ENCODE measurements at places on chromosomes 4 and X. TPM values are rescaled to one million over a fixed set of nuclear protein-coding genes. Genes with fewer than 3 reads are reported as not detected.
A peak's percentile ranks its signal among the peaks of the same experiment; 100 is the strongest.

GRCh38 chr4:183548306-183548705 lies 43.4 kb downstream of the ING2 start:
- no peak for DNase-seq
- no peak overlapping the region for H3K27ac ChIP-seq
- no peaks in the 10 kb centered on the region for H3K27me3 ChIP-seq
- H3K36me3 ChIP-seq: no peaks in the 10 kb centered on the region
- no peak overlapping the region for H3K4me3 ChIP-seq

The ABCG2 gene
- total RNA-seq: 1.4 TPM

GRCh38 chrX:16113978-16114565 lies 9.3 kb upstream of the GRPR start:
- H3K27me3 ChIP-seq: no peaks in the 10 kb centered on the region
- DNase-seq: no peak
- H3K4me3 ChIP-seq: no peak overlapping the region
- H3K36me3 ChIP-seq: no peaks in the 10 kb centered on the region

GRCh38 chrX:13248867-13249486 lies 70.9 kb downstream of the ATXN3L start:
- H3K4me3 ChIP-seq: no peak overlapping the region
- DNase-seq: no peak
- H3K27ac ChIP-seq: no peak overlapping the region

The XKRX gene
- total RNA-seq: 0.66 TPM

DNA sequence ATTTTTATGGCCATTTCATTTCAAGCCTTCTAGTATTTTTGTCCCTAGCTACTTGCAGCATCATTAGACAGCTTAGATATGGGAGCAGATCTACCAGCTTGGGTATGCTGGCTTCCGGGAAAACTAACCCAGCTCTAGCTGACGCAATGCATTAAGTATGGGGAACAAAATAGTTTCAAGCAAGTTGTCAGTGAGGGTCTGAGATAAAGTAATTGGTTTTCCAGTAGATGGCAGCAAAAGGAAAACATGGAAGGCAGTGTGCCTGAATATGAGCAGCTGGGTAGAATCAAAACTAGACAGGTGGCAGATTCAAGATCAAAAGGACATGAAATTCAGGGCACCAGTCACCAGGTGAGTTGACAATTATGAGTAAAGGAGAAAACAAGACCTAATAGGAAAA lies 340.9 kb upstream of the CTSO start:
- no peaks in the 10 kb centered on the region for H3K4me1 ChIP-seq
- no peak overlapping the region for H3K4me3 ChIP-seq
- H3K36me3 ChIP-seq: no peaks in the 10 kb centered on the region
- no peak for DNase-seq
- no peaks in the 10 kb centered on the region for H3K27me3 ChIP-seq
- H3K27ac ChIP-seq: no peak overlapping the region

DNA sequence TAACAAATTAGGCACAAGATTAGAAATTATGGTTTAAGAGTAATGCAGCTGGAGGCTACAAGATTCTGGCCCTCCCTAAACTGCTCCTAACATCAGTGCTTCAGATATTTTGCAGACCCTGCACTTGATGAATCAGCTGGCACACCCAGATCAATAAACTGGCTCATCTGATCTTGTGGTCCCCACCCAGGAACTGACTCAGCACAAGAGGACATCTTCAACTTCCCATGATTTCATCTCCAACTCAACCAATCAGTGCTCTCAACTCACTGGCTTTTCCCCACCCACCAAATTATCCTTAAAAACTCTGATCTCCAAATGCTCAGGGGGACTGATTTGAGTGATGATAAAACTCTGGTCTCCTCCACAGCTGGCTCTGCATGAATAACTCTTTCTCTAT lies 21.7 kb upstream of the TMEM33 start:
- no peak overlapping the region for H3K4me3 ChIP-seq
- no peak overlapping the region for H3K27ac ChIP-seq
- no peak for DNase-seq
- no peaks in the 10 kb centered on the region for H3K36me3 ChIP-seq
- H3K4me1 ChIP-seq: no peaks in the 10 kb centered on the region

The TLR10 gene
- 8.9 TPM for total RNA-seq

DNA sequence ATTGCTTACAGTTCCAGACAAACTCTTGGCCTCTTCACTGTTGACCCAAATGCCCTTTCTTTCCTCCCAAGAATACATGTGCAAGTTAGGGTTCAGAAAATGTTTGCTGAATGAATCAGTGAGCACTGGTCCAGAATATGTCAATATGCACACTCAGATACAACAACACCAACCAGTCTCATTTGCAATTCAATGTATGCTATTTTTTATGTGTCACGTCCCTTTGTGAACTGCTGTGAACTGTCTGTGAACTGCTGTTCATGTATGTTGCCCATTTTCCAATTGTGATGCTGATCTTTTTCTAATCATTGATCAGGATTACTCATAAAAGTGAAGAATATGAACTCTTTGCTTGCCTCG lies 17.8 kb downstream of the GAB3 start:
- H3K4me3 ChIP-seq: no peak overlapping the region
- peaks cover 74% of the 10 kb centered on the region for H3K4me1 ChIP-seq
- H3K27me3 ChIP-seq: no peaks in the 10 kb centered on the region
- DNase-seq: no peak
- peak overlapping the region; percentile 95 for H3K27ac ChIP-seq

DNA sequence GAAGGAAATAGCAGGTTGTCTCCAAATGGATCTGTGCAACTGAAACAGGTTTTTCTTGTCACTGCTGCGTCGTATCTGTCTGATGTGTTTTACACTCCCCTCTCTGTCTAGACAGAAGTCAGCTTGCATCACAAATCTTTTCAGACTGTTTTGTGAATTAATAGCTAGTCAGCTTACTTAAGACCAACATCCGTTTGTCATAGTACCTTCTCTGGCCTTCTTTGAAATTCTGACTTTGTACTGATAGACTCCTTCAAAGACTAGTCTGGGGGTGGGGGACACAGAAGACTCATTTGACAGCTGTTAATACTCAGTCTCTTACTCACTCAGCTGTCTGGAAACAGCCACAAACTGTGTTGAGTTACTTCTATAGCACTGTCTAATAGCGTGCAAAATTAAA lies 197.8 kb downstream of the PALLD start:
- H3K4me1 ChIP-seq: no peaks in the 10 kb centered on the region
- peaks cover 13% of the 10 kb centered on the region for H3K36me3 ChIP-seq
- H3K27me3 ChIP-seq: no peaks in the 10 kb centered on the region
- no peak for DNase-seq
- no peak overlapping the region for H3K27ac ChIP-seq
- no peak overlapping the region for H3K4me3 ChIP-seq

GRCh38 chr4:151600432-151600831 lies 160.4 kb downstream of the GATB start:
- no peaks in the 10 kb centered on the region for H3K27me3 ChIP-seq
- no peak overlapping the region for H3K4me3 ChIP-seq
- DNase-seq: no peak
- H3K36me3 ChIP-seq: no peaks in the 10 kb centered on the region

DNA sequence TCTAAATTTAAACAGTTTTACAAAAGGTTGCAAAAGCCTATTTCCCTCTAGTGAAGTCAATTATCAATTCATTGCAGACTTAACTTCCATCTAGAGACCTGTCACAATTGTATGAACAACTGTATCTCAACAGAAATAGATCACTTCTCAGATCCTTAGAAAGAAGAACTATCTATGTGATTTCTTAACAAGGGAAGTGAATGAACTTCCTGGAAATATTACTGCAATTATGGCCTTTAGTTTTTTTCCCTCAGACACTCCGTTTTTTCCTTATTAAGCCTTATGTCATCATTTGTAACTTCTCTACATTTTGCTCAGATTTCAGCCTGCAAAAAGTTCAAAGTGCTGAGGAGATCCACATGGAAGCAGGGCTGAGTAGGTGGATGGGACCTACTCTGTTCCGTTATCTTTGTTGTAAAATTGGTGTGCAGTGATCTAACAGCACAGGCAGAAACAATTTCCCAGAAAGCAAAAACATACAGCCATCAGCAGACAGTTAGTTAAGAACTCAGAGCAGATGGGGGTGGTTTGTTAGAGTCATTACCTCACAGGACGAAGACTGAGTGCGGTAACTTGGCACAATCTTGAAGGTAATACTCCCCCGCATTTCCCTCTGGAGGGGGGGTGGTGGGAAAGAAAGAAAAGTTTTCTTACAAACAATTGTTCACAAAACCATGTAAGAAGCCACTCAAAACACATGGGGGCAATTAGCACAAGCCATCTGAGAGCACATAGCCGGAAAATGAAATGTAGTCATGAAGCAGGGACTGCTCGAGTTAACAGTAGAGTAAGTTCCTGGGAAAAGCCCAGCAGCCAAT lies 112.3 kb downstream of the NYX start:
- H3K4me3 ChIP-seq: no peak overlapping the region
- H3K36me3 ChIP-seq: no peaks in the 10 kb centered on the region
- H3K27ac ChIP-seq: no peak overlapping the region
- H3K27me3 ChIP-seq: no peaks in the 10 kb centered on the region
- H3K4me1 ChIP-seq: no peaks in the 10 kb centered on the region
- no peak for DNase-seq

GRCh38 chr4:156971165-156971675 lies 379 bp downstream of the PDGFC start:
- no peak for DNase-seq
- H3K27ac ChIP-seq: peak overlapping the region; percentile 68
- H3K36me3 ChIP-seq: no peaks in the 10 kb centered on the region
- peaks cover 43% of the 10 kb centered on the region for H3K27me3 ChIP-seq
- H3K4me3 ChIP-seq: peak overlapping the region; percentile 31

The TBC1D14 gene
- 59.6 TPM for total RNA-seq

- no peaks in the 10 kb centered on the region for H3K36me3 ChIP-seq
- H3K27me3 ChIP-seq: no peaks in the 10 kb centered on the region
- no peaks in the 10 kb centered on the region for H3K4me1 ChIP-seq
- no peak for DNase-seq
- no peak overlapping the region for H3K4me3 ChIP-seq
Observed at GRCh38 chr4:152503653-152504290, 32.1 kb downstream of the FBXW7 start.

GRCh38 chr4:145351162-145351561 lies 130.5 kb upstream of the SMAD1 start:
- no peaks in the 10 kb centered on the region for H3K36me3 ChIP-seq
- H3K4me3 ChIP-seq: no peak overlapping the region

- no peaks in the 10 kb centered on the region for H3K4me1 ChIP-seq
- H3K27me3 ChIP-seq: no peaks in the 10 kb centered on the region
- H3K27ac ChIP-seq: no peak overlapping the region
- DNase-seq: no peak
Observed at GRCh38 chrX:119935215-119935874, 8.2 kb downstream of the NKAP start.

DNA sequence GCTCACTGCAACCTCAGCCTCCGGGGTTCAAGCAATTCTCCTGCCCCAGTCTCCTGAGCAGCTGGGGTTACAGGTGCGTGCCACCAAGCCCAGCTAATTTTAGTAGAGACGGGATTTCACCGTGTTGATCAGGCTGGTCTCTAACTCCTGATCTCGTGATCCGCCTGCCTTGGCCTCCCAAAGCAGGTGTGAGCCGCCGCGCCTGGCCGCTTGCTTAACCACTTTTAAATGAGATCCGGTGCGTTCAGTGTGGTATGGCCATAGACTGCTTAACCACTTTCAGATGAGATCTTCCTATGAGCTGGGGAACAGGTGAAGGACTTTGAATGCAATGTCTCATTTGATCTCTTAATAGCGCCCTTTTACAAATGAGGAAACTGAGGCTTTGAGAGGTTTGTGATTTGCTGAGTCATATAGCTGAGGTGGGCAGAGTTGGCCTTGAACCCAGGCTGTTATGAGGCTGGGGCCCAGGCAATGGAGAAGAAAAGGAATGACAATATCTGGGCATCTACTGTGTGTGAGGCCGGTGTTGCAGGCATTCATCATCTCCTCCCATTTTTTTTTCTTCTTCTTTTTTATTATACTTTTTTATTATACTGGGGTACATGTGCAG lies 41.9 kb upstream of the NSG1 start:
- no peaks in the 10 kb centered on the region for H3K27me3 ChIP-seq
- H3K27ac ChIP-seq: no peak overlapping the region
- H3K4me3 ChIP-seq: no peak overlapping the region
- H3K4me1 ChIP-seq: no peaks in the 10 kb centered on the region
- no peak for DNase-seq

Data from thymus (tissue), 14 donors.